Left ventricle myocardium inferior (tissue), 1 donor: ENCODE measurements at places on chromosomes 4 and X. TPM values are rescaled to one million over a fixed set of nuclear protein-coding genes. Genes with fewer than 3 reads are reported as not detected.

GRCh38 chrX:22121161-22121560, 89.0 kb downstream of the PHEX start:
- no peaks in the 10 kb centered on the region for H3K4me1 ChIP-seq
- no peak for DNase-seq
- H3K4me3 ChIP-seq = no peak overlapping the region
- no peak overlapping the region for H3K27ac ChIP-seq

DNA sequence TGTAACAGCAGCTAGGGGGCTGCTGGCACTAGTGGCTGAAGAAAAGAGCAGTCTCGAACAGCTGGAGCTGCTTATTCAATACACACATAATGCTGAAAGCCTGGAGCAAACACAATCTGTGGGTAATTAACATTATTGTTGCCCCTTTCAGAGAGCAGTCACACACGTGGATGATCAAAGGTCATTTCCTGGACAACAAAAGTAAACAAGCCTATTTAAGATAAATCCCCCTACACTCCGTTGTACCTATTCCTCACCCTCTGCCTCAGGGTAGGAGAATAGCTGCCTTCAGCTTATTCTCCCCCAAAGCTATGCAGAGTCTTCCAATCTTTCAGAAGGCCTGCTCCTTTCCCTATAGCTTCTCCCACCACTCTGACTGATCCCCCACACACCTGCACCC, 803.9 kb downstream of the C4orf33 start:
- DNase-seq = no peak
- H3K4me3 ChIP-seq = no peak overlapping the region
- H3K4me1 ChIP-seq = no peaks in the 10 kb centered on the region
- H3K36me3 ChIP-seq = no peaks in the 10 kb centered on the region

GRCh38 chr4:100269446-100269845, 79.2 kb upstream of the DDIT4L start:
- H3K4me1 ChIP-seq = no peaks in the 10 kb centered on the region
- no peak overlapping the region for H3K4me3 ChIP-seq
- no peaks in the 10 kb centered on the region for H3K36me3 ChIP-seq
- DNase-seq = no peak
- no peak overlapping the region for H3K27ac ChIP-seq

- peak overlapping the region; percentile 53 for H3K27ac ChIP-seq
- no peaks in the 10 kb centered on the region for H3K27me3 ChIP-seq
- DNase-seq = no peak
These were observed 600.6 kb downstream of the ANKRD50 start for GRCh38 chr4:124111922-124112321.

DNA sequence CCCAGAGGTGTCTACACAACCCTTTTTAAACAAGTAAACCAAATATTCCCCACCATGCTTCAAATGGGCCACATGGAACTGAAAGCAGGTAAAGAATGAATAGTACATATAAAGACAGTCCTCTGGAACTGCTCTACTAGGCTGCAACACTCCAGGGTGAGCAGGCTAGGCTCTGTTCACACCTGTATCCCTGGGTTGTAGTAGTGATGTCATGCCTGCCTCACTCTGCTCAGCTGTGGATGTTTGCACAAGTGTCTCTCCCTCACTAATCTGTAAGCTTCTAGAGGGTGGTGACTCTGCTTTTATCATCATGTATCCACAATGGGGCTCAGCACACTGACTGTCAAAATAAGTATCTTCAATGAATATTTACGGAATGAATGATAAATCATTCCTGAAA, 20.4 kb downstream of the LEF1 start:
- H3K27me3 ChIP-seq = peaks cover 14% of the 10 kb centered on the region
- no peaks in the 10 kb centered on the region for H3K36me3 ChIP-seq
- no peak for DNase-seq
- H3K4me3 ChIP-seq = no peak overlapping the region

GRCh38 chr4:142528433-142528832, 317.7 kb downstream of the INPP4B start:
- peaks cover 6% of the 10 kb centered on the region for H3K4me1 ChIP-seq
- DNase-seq = no peak
- no peaks in the 10 kb centered on the region for H3K36me3 ChIP-seq
- no peaks in the 10 kb centered on the region for H3K27me3 ChIP-seq
- H3K4me3 ChIP-seq = no peak overlapping the region

DNA sequence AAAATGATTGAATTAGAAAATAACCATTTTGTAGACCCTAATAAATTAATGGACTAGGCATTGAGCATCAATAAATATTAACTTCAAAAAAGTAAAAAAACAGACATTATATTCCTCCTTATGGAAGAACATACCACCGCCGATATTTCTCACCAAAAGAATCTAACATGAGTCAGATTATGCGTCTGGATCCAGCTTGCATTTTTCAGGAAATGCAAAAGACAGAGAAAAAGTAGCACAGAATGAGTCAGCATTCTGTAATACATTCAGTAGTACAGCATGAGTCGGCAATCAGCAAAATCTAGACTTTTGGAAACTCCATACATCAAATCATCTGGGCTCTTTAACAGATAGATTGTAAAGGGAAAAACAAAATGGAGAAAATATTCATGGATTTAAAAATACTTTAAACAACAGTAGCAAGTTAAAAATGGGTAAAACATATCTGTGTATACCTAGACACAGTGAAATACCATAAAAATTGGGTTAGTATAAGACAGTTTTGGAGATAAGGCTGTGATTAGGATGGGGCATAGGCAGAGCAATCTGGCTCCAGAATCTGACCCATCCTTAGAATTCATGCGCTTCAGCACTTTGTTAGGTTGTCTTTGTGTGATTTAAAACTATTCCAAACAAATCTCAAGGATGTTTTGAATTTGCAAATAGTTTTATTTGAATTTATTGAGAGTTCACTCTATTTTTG, 633.0 kb upstream of the FAM241A start:
- no peak for DNase-seq
- H3K4me1 ChIP-seq = no peaks in the 10 kb centered on the region
- H3K27ac ChIP-seq = no peak overlapping the region
- no peak overlapping the region for H3K4me3 ChIP-seq
- H3K27me3 ChIP-seq = no peaks in the 10 kb centered on the region

- DNase-seq = no peak
- no peak overlapping the region for H3K27ac ChIP-seq
- no peaks in the 10 kb centered on the region for H3K27me3 ChIP-seq
- H3K36me3 ChIP-seq = no peaks in the 10 kb centered on the region
- H3K4me3 ChIP-seq = no peak overlapping the region
These were observed 178.7 kb downstream of the FRAS1 start for GRCh38 chr4:78235800-78236199.

DNA sequence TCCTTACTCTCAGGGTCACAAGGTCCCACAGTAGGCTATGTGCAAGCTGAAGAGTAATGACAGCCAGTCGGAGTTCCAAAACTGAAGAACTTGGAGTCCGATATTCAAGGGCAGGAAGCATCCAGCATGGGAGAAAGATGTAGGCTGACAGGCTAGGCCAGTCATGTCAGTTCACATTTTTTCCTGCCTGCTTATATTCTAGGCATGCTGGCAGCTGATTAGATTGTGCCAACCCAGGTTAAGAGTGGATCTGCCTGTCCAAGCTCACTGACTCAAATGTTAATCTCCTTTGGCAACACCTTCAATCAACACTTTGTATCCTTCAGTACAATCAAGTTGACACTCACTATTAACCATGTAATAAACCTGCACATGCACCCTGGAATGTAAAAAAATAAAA, 960.9 kb upstream of the HS3ST1 start:
- peak overlapping the region; percentile 22 for H3K27ac ChIP-seq
- peaks cover 6% of the 10 kb centered on the region for H3K4me1 ChIP-seq
- no peaks in the 10 kb centered on the region for H3K36me3 ChIP-seq

DNA sequence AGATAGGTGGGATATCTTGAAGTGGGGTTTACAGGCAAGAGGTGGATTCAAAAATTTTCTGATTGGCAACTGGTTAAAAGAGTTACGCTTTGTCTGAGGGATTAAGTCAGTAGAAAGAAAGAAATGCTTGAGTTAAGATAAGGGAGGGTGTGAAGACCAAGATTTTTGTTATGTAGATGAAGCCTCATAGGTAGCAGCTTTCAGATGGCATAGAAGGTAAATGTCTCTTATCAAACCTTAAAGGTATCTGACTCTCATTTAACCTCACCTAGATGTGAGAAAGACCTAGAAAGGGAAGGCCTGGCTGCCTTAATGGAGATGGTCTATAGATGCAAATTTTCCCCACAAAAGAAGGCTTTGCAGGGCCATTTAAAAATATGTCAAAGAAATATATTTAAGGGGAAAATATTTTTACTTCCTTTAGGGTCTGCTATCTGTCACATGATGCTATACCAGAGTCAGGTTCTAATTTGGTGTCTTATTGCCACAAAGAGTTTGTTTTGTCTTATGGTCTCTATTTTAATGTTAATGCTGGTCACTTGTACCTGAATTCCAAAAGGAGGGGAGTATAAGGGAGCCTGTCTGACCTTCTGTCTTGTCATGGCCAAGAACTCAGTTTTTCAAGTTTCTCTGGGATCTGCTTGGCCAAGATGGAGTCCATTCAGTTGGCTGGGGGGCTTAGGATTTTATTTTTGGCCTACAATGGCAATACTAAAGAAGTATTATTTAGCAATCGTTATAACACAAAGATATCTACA, 699.1 kb upstream of the AMOT start:
- DNase-seq = no peak
- H3K4me3 ChIP-seq = no peak overlapping the region
- no peak overlapping the region for H3K27ac ChIP-seq
- H3K27me3 ChIP-seq = no peaks in the 10 kb centered on the region
- H3K4me1 ChIP-seq = no peaks in the 10 kb centered on the region

DNA sequence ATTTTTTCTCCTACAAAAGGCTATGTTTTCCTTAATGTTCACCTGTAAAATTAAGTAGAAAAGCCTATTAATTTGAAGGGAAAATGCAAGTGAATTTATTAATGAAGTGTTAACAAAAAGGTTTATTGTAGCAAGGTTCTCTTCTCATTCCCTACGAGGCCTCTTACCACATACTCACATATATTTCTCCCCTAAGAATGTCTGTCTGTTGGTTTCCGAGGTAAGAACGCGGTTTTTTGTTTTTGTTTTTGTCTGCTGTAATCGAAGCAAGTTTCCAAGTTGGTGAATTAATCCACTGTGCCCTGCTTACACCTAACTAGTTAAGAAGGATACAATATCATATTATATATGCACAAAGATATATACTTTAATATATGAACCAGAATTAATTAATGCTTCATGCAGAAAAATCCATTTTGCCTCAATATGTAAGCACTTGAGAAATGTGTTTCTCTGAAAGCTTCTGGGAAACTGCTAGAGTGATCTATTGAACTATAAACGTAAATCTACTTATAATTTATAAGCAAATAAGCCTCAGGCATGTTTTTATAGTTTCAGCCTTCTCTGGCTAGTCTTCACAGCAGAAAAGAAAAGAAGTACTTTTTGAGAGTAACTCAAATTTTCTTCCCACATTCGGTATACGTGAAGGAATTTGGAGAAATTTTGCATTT, 120.8 kb downstream of the EGF start:
- no peaks in the 10 kb centered on the region for H3K36me3 ChIP-seq
- H3K4me1 ChIP-seq = no peaks in the 10 kb centered on the region
- no peak for DNase-seq
- H3K4me3 ChIP-seq = no peak overlapping the region

DNA sequence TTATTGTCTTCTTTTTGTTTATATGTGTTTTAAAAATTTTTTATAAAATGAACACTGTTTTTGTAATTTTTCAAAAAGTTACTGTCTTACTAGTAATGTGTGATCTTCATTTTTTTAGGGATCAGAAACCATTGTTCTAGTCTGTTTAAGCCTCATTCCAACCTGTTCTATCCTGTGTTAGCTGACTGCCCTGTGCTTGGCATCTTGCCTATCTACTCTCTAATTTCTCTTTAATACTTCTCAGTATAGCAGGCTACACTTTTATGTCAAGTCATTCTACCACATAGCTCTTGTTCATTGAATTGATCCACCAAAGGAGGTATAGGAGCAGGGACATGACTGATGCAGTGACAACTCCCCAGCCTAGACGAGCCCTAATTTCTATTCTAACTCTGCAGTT, 70.2 kb upstream of the PLS3 start:
- no peak overlapping the region for H3K4me3 ChIP-seq
- H3K4me1 ChIP-seq = no peaks in the 10 kb centered on the region
- no peak for DNase-seq

- H3K36me3 ChIP-seq = no peaks in the 10 kb centered on the region
- H3K4me3 ChIP-seq = no peak overlapping the region
- H3K27me3 ChIP-seq = no peaks in the 10 kb centered on the region
- no peak overlapping the region for H3K27ac ChIP-seq
- H3K4me1 ChIP-seq = no peaks in the 10 kb centered on the region
These were observed 608.4 kb downstream of the RAB28 start for GRCh38 chr4:12875640-12876243.

IGFBP7 gene
- total RNA-seq = 698 TPM

PDE6B gene
- total RNA-seq = 2.7 TPM

NXF2B gene
- total RNA-seq = not detected

TSPAN6 gene
- 4.6 TPM for total RNA-seq

SERPINA7 gene
- total RNA-seq = not detected

IL15 gene
- 2.2 TPM for total RNA-seq

RAB33A gene
- 0.41 TPM for total RNA-seq

ERAS gene
- not detected for total RNA-seq

SLC25A5 gene
- 191 TPM for total RNA-seq

ADGRA3 gene
- total RNA-seq = 26.9 TPM
